ENCODE measurements at places on chromosomes 13 and 19. TPM values are rescaled to one million over a fixed set of nuclear protein-coding genes. Genes with fewer than 3 reads are reported as not detected.
A peak's percentile ranks its signal among the peaks of the same experiment; 100 is the strongest.

GRCh38 chr13:24652359-24652758 lies 27.8 kb upstream of the ATP12A start:
- no peak for DNase-seq

- peak; percentile 72 for DNase-seq
Measured at GRCh38 chr13:104571161-104571892, 1505.1 kb upstream of the SLC10A2 start.

DNA sequence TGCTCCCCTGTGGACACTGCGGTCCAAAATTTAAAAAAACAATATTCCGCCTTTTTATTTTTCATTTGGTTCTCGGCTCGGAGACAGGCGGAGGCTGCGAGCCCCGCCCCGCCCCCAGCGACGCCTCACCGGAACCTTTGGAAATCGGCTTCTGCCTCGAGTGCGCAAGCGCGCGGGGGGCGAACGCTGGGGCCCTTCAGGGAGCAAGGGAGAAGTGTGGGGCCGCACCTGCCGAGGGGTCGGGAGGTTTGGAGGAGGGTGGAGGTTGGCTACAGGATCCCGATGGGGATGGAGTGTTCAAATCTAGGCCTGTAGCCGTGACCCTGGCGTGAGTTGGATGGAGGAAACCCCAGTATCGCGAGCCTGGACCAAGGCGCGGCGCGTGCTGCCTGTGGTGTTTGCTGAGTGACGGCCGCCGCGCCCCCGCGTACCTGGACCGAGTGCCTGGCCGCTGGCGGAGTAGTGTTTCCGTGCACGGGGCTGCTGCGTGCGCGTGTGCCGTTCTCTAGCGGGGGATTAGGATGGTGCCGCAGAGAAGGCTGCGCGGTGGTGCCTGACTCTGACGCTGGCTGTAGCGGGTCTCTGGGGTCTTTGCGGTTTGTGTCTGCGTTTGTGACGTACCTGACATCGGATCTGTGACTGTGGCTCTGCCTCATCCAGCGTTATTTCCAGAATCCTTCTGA lies 565 bp upstream of the ZFP30 start:
- peak; percentile 82 for DNase-seq

- DNase-seq: no peak
Measured at GRCh38 chr13:26198116-26198515, 24.0 kb downstream of the RNF6 start.

DNA sequence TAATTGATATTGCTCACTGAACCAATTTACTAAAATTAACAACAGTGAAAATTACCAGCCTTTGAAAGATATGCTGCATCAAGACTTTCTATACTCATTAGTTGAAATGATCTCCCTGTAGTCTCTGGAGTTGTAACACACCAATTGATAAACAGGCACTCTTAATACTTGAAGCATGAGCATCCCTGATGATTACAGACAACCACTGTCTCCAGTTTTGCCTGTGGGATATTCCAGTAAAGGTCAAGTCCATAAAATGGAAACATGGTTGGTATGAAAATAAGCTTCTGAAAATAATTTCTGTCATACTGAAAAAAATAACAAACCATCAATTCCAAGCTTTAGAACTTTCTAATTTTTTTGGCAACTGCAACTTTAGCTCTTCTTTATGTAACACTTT lies 405.8 kb downstream of the SPRY2 start:
- no peak for DNase-seq

GRCh38 chr19:35696835-35697234 lies 7.5 kb upstream of the ZBTB32 start:
- DNase-seq: no peak

GRCh38 chr19:58400316-58400915 lies 5.0 kb downstream of the RNF225 start:
- DNase-seq: no peak

DNA sequence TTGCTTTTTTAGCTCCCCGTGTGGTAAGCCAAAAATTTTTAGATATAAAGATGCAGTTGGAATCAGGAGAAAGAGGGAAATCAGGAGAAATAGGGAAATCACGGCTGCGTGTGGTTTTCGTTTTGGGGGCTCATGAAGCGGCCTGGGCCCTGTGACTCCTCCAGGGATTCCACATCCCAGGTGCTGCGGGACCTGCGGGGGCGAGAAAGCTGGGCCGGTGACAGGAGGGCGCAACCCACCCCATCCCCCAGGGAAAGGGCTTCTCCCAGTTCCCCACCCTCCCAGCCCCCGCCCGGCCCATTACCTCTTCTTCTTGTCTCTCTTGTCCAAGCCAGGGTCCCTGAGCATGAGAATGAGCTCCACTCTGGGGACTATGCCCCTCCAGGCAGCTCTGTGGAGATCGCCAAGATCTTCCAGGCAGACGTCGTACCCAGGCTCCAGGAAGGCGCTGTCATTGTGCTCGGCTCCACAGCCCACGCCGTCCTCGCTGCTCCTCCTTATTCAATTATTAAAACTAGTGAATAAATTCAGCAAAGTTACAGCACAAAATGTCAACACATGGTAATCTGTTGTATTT lies 111.0 kb downstream of the MRPL57 start:
- no peak for DNase-seq

GRCh38 chr19:1261798-1262622 lies 7.1 kb upstream of the CIRBP start:
- DNase-seq: peak; percentile 79

GRCh38 chr13:113322043-113322461 lies 25.0 kb downstream of the LAMP1 start:
- DNase-seq: no peak

CCL25 gene
- total RNA-seq: not detected

Data from PC-9 (cell line).